ENCODE measurements at places on chromosomes 1 and 21.

DNA sequence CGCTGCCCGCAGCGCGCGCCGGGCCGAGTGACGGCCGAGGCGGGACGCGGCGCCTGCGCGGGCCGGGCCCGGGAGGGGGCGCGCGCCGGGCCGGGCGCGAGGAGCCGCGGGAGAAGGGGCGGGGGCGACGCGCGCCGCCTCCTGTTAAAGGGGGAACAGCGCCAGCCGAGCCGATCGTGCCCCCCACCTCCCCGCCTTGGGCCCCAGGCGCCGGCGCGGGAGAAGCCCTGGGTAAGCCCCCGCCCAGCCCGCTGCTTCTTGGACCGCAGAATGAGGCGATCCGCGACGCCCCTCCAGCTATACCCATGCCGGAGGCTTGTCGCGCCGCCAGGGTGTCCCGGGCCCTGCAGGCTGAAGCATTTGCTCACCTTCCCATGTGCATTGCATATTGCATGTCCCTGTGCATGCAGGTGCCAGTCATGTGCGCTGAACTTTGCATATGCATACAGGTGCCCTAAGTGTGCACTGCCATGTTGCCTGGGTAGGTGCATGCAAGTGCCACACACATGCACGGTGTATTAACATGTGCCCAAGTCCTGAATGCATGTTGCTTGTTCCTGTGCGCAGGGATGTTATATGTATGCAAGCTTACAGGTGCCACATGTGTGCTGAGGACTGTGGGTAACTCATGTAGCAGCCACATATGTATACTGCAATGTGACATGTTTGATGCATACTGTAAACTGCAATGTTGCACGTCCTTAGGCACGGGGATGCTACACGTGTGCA lies at the start of gene ADGRB2:
ADGRB2 (minus strand) TSS at position 29 of the 729 bp plus-strand sequence. CDS start 7,119 bp downstream, outside the sequence.
- DNase-seq: peak; percentile 65

GRCh38 chr1:39238476-39238875 lies 34.0 kb downstream of the MACF1 start:
- DNase-seq: no peak

GRCh38 chr1:214637722-214638458 lies 34.9 kb downstream of the CENPF start:
- DNase-seq: no peak

- no peak for DNase-seq
These were observed 337.5 kb downstream of the LRRIQ3 start for GRCh38 chr1:73860421-73860950.

DNA sequence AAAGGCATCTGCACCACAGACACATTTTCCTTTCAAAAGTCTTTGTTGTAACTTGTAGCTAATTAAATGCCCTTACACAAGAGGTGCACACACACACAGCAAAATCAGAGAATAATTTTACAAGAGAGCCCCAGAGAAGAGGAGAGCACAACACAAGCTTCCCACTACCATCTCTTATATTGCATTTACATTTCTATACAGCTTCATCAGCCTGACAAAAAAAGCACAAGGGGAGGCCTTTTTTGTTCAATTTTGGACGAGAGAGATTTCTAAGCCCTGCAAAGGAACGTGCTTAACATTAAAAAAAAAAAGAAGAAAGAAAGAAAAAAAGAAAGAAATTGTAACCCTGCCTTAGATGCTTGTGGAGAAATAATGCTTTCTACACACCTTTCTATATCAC lies 17.1 kb upstream of the ESRRG start:
- DNase-seq: no peak

Measured in nephron progenitor cell (in vitro differentiated cells).